Stimulated activated CD8-positive, alpha-beta memory T cell treated with anti-CD3 and anti-CD28 coated beads, Interleukin-4, amount 100 ng/mL, for 1 hour (primary cell): ENCODE measurements at places on chromosomes 3 and 15.

DNA sequence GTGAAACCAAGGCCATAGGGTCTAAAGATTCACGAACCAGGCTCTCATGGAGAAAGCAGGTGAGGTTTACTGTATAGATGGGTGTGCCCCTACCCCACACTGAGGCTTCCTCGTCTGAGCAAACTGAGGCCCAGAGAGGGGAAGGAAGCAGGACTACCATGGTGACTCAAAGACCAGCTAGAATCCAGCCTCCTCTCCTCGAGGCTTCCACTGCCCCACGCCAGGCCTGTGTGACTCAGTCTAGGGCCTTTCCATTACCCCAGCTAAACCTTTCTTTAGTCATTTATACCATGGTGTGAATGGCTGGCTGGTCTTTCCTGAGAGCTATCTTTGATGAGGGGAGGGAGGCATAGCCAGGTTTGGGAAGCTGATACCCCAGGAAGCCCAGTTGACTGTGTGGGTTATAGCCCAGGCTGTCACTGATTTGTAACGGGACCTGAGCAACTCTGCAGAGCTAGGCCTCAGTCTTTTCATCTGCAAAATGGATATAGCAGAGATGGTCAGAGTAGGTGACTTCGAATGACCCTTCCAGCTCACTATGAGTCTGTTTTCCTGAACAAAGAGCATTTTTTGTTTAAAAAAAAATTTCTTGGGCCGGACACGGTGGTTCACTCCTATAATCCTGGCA, 3.0 kb upstream of the RHO start:
- DNase-seq: no peak

DNA sequence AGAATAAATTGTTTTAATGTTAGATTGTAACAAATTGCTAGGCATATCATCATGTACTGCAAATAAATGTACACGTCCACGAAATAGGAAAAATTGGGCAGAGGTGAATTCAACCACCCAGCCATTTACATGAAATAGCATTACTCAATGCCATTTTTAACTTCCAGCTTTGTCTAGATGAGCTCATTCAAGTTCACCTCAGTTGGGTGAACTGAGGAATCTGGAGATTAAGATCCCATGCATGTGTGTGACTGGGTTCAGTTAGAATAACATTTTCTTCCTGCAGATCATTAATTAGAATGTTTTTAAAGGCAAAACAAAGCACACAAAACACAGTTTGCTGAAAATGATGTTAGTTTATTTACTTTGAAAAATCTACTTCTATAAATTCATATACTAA, 767.8 kb upstream of the GOLIM4 start:
- DNase-seq: no peak

DNA sequence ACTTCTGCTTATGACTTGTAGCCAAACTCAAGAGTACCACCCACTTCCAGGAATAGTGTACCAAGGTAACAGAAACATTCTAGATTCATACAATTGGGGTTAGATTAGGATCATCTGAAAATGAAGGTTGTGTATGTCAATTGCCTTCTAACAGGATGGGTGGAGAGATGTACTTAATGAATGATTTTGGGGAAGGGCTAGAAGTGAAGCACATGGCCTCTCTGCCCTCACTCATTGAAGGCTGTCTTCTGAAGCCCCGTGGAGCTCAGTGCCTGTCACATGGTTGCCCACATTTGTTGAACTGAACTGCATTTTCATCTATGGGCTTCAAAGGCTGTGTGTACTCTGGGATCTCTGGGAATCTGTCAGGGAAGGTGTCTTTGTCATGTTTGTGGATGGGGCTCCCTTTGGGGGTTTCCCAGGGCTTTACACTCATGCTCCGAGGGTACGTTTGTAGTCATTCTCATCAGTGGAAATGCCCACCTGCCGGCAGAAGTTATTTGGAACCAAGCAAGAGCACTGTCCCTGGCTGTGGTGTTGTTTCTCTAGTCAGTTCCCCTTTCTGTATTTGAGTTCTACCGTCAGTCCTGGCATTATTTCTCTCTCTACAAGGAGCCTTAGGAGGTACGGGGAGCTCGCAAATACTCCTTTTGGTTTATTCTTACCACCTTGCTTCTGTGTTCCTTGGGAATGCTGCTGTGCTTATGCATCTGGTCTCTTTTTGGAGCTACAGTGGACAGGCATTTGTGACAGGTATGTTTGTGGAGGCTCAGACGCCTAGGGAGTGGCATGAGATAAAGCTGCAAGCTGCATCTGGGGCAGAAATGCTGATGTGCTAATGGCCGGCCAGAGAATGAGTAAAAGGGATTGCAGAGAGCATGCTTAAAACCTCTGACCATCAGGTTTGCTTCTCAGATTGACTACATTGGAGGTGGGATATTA, 22.4 kb downstream of the CD86 start:
- no peak for DNase-seq

- DNase-seq: no peak
These were observed 5.8 kb upstream of the WNT7A start for GRCh38 chr3:13885704-13886010.

- DNase-seq: no peak
These were observed 45.2 kb downstream of the CCNB2 start for GRCh38 chr15:59150185-59150584.

- DNase-seq: no peak
These were observed 59.1 kb downstream of the TRPM7 start for GRCh38 chr15:50627351-50628055.

DNA sequence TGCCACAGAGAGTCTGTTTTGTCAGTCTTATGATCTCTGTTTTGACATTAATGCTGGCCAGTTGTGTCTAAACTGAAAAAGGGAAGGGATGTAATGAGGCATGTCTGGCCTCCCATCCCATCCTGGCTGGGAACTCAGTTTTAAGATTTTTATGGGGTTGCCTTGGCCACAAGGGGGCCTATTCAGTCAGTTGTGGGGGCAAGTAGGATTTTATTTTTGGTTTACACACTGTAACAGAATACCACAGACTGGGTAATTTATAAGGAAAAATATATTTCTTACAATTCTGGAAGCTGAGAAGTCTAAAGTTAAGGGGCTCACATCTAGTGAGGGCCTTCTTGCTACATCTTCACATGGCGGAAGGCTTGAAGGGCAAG, 129.8 kb downstream of the TMEM108 start:
- DNase-seq: no peak

- DNase-seq: no peak
These were observed 69.9 kb upstream of the AGBL1 start for GRCh38 chr15:86009727-86010126.

DNA sequence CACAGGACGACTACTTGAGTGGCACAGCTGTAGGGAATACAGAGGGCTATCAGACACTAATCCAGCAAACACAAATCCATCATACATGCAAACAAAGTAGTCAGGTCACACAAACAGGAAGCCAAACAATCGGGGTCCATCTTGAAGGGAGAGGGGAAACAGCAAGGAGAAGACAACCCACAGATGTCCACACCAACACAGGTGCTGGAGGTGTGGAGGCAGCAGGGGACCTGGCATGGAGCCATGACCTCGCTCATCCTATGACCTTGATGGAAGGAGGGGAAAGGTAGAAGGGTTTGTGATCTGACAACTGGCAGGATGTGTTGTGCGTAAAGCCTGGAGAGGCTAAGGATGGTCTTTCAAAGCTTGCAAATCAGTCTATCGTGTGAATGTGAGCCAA, 39.9 kb upstream of the SKOR1 start:
- no peak for DNase-seq

GRCh38 chr3:31538801-31539200, 6.1 kb downstream of the STT3B start:
- no peak for DNase-seq

- DNase-seq: no peak
These were observed 300.8 kb upstream of the ATP11B start for GRCh38 chr3:182492536-182492935.

DNA sequence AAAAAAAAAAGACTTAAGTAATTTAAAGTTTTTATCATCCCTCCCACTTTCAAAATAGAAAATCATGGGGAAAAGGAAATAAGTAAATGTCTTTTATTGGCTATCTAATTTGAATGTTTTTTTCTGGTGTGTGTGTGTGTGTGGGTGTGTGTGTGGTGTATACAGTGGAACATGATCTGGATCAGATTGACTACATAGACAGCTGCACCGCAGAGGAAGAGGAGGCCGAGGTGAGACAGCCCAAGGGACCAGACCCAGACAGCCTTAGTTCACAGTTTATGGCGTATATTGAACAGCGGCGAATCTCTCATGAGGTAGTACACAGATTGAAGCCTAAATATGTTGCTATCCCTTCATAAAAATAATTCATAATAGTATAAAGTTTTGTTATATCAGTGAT, 44.5 kb downstream of the LRCH3 start:
- no peak for DNase-seq

DNA sequence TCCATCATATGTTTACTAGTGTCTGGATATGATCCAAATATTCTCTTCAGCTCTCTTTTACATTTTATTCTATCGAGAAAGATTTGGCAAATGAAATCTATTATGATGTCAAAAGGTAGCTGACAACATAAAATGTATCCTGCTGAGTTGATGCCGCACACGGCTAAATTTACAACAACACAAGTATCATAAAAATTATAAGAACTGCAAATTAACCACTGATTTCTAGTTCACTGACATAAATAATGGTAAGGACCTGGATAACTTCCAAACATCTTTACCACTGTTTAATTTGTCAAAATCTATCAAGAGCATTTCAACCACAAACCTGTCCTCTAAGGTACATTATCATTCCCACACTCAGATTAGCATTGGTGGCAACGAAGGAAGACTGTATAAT, 244.5 kb downstream of the FOXP1 start:
- no peak for DNase-seq

- DNase-seq: no peak
These were observed 118.8 kb upstream of the ADPGK start for GRCh38 chr15:72902245-72902918.

- no peak for DNase-seq
These were observed 285.0 kb downstream of the THSD4 start for GRCh38 chr15:71400294-71400693.
